ENCODE measurements at places on chromosomes 2 and 18.

- DNase-seq: peak; percentile 92
Measured at GRCh38 chr2:203340791-203341487, 12.7 kb downstream of the ABI2 start.

GRCh38 chr2:224816816-224817215 is 100.7 kb upstream of the CCDC195 start:
- DNase-seq: no peak

DNA sequence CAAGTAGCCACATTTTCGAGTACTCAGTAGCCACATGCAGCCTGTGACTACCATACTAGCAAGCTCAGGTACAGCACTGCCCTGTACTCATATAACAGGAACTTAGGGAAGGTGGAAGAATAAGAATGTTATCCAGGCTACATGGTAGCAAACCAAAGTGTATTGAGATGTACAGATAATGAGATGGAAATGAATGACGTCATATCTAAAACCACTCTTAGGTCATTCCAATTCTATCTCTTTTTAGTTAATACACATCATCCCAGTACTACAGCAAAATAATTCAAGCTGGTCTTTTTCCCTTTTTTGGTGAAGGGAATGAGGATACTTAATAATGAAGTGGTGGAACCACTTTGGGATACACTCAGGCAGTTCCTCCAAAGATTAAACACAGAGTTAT is 38.7 kb downstream of the COLEC12 start:
- DNase-seq: no peak

- DNase-seq: no peak
Measured at GRCh38 chr18:36194600-36195315, 7.5 kb downstream of the MOCOS start.

DNA sequence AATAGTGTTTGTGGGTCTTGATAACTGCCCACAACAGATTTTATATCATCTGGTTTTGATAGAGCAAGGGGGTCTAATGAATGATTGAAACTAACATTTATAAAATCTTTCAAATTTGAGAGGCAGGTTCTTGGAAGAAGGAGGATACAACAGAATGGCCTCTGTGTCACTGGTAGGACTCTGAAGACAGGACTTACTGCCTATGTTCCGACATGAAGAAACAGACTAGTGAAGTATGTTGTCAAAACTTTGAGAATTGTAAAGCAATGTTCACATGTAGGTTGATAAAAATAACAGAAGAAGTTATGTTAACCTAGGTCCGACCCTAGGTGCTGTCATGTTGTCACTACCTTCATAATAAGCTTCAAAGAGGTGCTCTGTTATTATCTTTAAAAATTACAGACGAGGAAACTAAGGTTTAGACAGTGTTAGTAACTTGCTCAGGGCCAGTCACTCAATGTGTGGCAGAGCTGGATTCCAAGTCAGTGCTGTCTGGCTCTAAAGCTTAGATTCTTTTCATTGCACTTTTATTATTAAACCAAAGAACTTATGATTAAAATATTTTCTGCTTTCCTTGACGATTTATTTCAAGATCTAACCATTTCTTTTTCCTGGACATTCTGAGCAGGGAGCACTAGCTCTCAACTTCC is 146.2 kb downstream of the RPIA start:
- DNase-seq: no peak

DNA sequence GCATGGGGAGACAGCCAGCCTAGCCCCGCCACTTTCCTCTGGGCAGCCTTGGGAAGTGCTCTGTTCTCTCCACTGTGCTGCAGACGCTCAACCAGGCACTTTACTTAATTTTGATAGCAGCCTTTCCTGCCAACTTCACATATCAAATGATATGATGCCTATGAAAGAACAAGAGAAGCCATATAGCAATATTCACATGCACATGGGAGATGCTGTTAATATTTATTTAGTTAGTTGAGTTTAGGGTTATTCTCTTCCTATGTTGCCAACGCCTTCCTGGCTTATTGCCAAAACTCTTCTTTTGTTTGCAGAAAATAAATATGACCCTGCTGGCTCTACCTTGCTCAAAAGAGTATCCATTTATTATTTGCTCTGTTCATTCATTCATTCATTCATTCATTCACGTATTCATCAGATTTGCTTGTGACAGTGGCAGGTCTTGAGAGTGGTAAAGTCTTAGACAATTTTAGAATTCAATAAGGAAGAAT is 99.3 kb downstream of the GATA6 start:
- DNase-seq: no peak

- DNase-seq: no peak
Measured at GRCh38 chr2:10930721-10931516, 19.2 kb downstream of the KCNF1 start.

DNA sequence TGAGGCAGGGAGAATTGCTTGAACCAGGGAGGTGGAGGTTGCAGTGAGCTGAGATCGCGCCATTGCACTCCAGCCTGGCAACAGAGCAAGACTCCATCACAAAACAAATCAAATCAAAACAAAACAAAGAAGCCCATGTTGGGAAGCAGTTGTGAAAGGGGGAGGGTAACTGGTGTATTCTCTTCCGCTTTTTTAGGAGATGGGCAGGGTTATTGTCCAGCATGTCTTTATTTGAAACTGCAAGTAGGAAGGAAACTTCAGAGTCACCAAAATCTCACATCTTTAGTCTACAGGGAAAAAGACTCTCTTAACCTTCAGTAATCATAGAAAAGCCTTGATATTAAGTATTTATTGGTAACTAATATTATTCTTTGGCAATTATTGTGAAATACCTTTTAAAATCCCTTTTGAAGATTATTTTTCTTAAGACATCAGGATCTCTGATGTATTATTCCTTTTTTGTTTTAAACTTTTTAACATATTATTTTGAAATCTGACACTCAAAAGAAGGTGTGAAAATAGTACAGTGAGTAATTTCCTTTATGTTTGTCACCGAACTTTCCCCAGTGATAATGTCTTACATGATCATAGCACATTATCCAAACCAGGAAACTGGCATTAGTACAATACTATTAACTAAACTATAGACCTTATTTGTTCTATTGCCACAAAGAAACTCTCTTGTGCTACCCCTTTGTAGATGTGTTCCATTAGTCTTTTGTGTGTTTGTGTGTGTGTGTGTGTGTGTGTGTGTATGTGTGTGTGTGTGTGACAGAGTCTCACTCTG is 84.3 kb upstream of the LTBP1 start:
- DNase-seq: no peak

- DNase-seq: no peak
Measured at GRCh38 chr2:208542465-208543041, 136.0 kb downstream of the PTH2R start.

DNA sequence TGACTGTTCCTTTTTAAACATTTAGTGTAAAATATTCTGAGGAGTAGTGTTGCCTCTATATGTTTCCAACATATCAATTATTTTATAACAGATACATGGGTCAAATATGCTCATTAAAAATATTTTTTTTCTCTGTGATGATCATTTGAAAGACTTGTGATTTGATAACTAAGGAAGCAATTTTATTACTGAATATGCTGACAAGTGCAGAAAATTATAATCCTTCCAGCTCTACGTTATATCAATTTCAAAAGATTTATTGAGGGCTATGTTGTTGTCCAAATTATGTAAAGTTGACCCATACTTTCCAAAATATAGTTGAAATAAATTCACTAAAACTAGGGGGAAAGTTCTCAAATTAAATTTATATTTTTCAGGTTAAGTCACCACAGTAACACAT is 290.6 kb downstream of the NYAP2 start:
- no peak for DNase-seq

- DNase-seq: peak; percentile 61
Measured at GRCh38 chr2:65320042-65320725, 92.6 kb downstream of the ACTR2 start.
